ENCODE measurements at places on chromosomes 5 and 9.

DNA sequence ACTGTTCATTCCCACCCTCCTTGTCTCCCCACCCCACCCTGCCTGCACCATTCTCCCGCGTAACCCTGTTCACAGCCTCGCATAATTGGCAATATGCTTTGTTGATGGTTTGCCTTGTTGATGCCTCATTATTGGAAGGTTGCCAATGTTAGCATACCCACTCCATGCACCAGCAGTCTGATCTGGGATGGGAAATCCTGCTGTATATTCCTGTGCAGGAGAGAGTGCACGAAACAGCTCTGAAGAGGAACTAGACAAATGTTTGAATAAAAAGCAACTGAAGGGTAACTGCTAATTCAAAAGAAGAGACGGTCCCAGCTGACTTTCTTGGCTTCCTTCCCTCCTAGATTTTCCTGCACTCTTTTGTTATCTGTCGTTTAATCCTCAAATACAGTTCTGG is 271.7 kb upstream of the TLE4 start:
- DNase-seq: no peak

DNA sequence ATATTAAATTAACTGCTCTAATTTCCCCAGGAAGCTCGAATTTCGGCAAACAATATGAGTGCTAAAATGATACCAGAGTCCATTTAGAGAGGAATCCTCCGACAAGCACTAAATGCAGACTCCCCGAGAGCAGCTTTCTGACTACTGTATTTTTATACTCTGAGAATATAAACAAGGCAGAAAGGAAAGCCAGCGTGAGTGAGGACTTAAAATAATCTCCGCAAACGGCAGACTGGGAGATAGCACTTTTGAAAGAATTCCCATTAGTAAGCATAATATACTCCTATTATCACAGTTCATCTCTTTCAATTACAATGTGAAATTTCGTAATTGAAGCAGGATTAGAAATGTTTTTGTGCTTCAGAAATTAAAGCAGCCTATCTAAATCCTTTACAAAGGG is 269.4 kb upstream of the PANK3 start:
- no peak for DNase-seq

DNA sequence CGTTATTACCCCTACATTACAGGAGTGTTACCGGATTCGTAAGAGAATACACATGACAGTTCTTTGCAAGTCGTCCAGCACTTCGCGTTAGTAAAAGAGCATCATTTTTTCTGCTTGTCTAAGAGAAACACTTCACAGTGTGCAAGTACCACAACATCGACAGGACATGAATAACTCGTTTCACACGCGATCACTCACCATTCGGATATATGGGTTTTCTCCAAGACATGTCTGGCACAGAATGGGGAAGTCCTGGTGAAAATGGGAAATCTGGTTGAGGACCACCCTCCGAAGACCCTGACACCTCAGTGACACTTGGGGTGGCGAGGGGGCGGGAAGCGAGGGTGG is 642 bp downstream of the RBM22 start:
- no peak for DNase-seq

- no peak for DNase-seq
Measured at GRCh38 chr5:83576341-83576740, 104.8 kb downstream of the VCAN start.

DNA sequence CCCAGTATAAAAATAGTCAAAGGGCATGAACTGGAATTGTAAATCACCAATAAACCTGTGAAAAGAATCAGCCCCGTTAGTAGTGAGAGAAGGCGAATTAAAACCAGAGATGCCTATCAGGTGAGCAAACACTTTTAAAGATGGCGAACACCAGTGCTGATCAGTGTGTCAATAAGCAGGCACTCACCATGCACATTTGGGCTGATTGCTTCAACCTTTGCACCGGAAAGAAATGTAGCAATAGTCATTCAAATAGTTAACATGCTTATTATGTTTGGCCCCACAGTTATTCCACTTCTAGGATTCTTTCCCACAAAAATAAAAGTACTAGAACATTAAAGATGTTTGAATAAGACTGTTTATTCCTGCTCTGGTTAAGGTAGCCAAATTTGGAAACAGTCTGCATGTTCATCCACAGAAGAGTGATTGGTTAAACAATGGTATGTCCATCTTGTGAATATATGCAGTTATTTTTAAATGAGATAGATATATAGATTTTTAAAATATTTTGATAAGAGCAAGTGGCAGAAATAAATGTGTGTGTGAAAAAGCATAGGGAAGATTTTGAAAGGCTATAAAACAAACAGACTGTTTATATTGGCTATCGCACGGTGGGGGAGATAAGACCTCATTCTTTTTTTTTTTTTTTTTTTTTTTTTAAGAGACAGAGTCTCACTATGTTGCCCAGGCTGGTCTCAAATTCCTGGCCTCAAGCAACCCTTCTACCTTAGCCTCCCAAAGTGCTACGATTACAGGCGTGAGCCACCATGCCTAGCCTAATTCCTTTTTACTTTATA is 112.2 kb downstream of the PIP5K1B start:
- no peak for DNase-seq

DNA sequence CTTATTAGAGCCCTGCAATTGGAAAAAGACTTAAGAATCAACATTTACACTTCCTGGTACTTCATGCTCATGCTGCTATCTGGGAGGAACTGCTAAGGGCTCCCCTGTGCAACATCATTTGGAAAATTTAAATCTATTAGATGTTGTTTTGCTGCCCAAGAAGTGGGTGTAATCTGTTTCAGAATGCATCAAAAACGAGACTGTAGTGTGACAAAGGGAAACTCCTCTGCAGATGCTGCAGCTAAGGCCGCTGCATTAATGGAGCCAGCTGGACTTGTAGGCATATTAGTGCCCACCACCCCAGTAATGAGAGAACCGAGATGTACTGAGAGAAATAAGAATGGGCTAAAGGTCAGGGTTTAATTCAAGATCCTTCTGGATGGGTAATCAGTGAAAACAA is 11.1 kb upstream of the PAIP1 start:
- no peak for DNase-seq

- no peak for DNase-seq
Measured at GRCh38 chr5:157463081-157463480, 3.1 kb downstream of the NIPAL4 start.

DNA sequence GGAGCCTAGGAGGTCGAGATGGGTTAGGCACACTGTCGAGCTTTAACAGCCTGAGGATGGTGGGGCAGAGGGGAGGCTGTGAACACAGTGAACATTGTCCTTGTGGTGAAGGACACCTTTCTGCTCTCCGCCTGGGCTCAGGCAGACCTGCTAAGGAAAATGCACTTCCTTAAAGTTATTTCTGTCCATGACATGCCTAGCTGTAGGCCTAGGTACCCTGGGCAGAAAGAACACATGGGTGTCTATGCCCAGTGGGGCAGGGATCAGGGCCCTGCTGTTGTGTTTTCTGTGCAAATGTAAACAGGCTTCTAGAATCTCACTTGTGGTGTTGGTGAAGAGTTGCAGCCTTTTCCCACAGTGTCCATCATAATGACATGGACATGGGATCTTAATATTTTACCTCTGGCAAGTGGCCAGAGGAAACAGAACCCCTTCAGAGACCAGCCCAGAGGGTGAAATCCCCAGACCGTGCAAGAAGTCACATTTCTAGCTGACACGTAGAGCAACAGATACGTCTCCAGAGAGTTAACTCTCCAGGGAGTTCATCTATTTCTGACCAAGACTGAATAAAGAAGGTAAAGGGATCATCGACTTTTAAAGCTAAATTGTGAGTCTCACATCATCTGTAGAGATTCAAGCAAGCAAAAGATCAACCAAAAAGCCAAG is 79.2 kb downstream of the C9orf152 start:
- no peak for DNase-seq

- no peak for DNase-seq
Measured at GRCh38 chr5:130795037-130795436, 370.0 kb downstream of the HINT1 start.

DNA sequence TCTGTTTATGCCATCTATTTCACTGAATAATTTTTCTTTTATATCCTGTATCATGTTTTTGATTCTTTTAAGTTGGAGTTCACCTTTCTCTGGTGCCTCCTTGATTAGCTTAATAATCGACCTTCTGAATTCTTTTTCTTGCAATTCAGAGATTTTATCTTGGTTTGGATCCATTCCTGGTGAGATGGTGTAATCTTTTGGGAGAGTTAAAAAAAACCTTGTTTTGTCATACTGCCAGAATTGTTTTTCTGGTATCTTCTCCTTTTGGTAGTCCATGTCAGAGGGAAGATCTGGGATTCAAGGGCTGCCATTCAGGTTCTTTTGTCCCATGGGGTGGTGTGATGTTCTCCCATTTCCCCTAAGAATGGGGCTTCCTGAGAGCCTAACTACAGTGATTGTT is 800.8 kb upstream of the TYRP1 start:
- DNase-seq: no peak

DNA sequence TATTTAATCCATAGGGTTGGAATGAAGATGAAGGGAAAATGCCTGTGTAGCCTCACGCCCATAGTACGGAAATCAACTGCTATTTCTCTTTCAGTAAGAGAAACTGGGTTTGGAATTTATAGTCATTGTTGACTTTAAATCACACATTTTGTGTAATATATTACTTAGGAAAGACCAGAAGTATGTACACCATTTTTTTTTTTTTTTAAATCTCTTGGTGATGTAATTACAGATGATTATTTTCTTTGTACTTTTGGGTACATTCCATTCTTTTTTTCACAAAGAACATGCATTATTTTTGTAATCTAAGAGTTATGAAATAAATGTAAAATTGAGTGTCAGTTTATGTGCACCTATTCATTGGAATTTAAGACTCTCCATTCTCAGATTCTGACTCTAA is 45.7 kb downstream of the POC5 start:
- no peak for DNase-seq

DNA sequence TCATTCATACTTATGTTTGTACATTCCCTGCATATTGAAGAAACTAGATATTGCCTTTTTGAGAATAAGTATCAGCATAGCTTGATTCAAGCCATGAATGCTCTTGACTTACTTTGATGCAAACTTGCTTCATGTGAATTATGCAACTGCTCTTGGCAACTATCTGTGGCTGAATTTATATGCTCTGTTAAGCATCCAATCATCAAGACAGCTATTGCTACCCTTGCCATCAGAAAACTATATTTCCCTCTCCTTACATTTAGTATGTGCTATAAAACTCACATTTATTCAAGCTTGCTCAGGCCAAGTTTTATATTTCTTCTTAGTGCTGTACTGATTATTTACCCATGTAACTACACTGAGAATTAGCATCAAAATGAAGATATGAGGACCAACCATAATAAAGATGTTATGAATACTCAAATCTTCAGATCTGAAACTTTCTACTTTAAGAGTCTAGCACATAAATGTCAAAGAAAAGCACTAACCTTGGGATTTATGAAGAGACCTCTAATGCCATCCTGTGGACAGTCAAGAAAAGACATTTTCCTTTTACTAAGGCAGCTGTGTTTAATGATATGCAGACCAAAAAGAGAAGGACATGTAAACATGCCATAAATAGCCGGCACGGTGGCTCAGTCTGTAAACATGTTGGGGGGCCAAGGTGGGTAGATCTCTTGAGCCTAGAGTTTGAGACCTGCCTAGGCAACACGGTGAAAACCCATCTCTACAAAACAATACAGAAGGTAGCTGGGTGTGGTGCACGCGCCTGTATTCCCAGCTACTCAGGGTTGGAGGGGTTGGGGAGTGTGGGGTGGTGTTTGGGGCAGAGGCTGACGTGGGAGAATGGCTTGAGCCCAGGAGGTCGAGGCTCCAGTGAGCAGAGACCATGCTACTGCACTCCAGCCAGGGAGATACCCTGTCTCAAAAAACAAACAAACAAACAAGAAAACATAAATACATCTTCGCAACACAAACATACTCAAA is 267.0 kb upstream of the TYRP1 start:
- no peak for DNase-seq

DNA sequence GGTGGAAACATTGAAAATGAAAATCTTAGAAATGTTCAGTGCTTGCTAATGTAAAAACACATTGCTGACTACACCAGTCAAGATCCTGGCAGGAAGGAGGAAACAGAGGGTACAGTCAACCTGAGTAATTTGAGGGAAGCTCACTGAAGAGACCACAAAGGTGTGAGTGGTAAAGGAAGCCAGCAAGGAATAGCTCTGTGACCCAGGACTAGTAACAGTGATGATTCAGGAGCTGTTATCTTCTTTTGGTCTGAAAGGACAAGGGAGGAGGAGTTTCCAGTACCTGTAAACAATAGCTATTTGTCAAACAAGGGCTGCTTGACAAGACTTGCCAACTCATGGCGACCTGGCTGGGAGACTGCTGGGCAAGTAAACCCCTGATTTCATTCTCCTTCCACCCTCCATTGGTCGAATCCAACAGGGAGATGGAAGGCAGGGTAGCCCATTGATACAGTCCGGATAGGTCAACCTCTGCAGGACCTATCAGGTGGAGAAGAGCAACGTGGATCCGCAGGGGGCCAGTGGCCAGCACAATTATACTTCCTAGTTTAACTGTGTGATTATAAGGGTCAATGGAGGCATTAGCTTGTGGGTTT is 68.1 kb downstream of the MAMDC2 start:
- DNase-seq: no peak

- DNase-seq: no peak
Measured at GRCh38 chr9:72150661-72151060, 1.4 kb downstream of the GDA start.

- no peak for DNase-seq
Measured at GRCh38 chr5:66284588-66285342, 140.7 kb downstream of the SREK1 start.

DNA sequence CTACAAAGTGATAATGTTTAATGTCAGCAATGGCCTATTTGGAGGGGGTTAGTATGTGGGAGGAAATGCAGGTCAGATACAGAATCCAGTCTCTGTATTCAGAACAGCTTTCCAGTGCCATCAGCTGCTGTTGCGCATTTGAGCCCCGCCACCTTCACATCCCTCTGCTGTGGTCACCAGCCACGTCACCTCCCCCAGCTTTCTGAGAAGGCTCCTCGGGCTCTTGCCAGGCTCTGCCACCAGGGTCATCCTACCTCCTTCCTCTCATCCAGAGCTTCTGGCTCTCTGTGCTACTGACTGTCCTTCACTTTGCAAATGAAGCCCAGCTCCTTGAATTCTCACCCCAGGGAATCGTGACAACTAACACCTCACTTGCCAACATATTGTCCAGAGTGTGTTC is 138.8 kb downstream of the PIK3R1 start:
- DNase-seq: no peak

GRCh38 chr9:20580673-20581072 is 41.6 kb downstream of the MLLT3 start:
- DNase-seq: no peak

- no peak for DNase-seq
Measured at GRCh38 chr5:127834094-127834531, 130.9 kb downstream of the CCDC192 start.

DNA sequence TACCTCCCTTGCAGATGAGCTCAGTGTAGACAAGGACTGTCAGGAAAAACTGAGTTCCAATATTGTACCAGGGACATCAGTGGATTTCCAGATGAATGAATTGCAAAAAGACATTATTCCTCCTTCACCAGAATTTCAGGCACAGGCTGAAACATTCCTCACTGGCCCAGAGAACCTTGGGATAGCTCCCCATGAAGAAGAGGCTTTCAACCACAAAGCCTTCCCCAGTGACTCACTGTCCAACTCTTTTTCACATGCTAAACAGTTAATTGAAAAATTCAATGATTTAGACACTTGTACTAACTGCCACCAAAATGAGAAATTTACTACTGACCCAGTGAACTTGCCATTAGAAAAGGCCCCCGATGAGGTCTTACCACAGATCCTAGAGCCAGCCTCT is 144.5 kb downstream of the UNC13B start:
- DNase-seq: no peak

All from esophagus squamous epithelium (tissue), 5 donors.